ENCODE measurements at places on chromosomes 2 and 18. TPM values are rescaled to one million over a fixed set of nuclear protein-coding genes. Genes with fewer than 3 reads are reported as not detected.

The FRZB gene
- 0.56 TPM for polyA plus RNA-seq

The OR6B3 gene
- not detected for polyA plus RNA-seq

The CDK5R2 gene
- polyA plus RNA-seq, result not detected

The IL1B gene
- polyA plus RNA-seq, result 1.0 TPM

The MBOAT2 gene
- polyA plus RNA-seq, result 0.98 TPM

The LIMS3 gene
- polyA plus RNA-seq, result 0.78 TPM

The HAAO gene
- 10.9 TPM for polyA plus RNA-seq

The GCG gene
- polyA plus RNA-seq, result 1.2 TPM

The PLGLB2 gene
- 1.2 TPM for polyA plus RNA-seq

The SKOR2 gene
- polyA plus RNA-seq, result not detected

All from adipose tissue (tissue), 3 donors.